T-helper 9 cell (primary cell): ENCODE measurements at places on chromosomes 7 and 10.

GRCh38 chr10:22314852-22315251 is 1.3 kb upstream of the COMMD3 start:
- no peak for DNase-seq

DNA sequence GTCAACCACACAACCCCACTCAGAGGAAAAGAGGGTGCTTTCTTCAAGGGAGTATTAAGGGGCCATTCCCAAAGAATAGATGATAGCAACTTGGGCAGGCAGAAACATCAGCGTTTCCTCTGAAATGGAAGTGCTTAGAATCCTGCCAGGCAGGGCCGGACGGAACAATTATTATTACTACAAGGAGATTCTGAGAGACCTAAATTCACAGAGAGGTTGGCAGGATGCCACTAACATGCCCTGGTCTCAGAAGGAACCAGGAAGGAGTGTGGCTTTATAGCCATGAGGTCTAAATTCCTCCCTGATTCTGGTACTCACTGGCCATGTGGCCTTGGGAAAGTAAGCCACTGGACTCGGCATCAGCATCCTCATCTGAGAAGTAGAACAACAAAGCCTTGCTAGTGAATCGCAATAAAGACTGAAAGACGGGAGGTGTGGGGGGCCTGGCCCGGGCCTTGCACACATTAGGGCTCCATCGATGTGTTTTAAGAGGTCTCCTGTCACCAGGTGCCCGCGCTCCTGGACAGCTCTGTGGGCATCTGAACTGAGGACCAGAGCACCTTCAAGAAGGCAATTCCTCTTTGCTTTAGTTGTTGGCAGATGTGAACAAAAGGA is 131.5 kb downstream of the OAT start:
- DNase-seq: no peak

DNA sequence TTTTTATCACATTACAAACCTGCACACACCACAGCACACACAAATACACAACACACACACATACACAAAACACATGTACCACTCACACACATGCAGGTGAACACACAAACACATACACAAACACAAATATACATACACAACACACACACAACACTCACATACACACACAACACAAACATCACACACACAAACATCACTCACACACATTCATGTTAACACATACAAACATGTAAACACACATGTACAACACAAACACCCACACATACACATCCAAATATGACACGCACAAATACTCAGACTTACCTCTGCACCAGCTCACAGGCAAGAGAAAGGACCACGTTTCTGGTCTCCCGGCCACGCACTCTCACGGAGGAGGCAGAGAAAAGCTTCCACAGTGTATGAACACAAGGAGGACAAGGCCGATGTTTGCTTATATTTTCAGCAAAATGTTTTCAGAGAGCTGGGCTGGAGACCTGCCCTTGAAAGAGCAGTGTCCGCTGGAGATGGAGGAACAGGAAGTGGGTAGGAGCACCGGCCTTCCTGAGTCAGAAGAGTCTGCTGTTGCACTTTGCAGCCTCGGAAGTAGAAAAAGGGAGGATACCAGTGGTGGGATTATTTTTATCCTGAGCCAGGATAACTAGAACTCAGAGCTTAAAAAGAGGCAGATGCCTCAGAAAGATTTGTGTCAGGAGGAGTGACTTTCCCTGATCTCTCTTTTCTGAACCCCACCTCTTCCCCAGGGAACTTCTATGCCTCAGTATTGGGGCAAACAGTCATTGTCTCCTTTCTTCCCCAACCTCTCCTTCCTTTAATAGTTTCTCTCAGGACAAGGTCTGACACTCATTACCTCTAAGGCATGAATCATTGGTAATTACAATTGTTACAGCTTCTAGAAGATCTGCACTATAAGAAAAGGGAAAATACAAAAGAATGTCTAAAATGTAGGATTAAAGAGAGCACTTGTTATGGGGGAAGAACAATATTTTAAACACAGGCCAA is at the start of gene GIMAP6:
Gene GIMAP6, minus strand, starts transcription at position 520 of the 999 bp plus-strand sequence. CDS start 2,243 bp downstream, outside the sequence.
- peak; percentile 16 for DNase-seq

DNA sequence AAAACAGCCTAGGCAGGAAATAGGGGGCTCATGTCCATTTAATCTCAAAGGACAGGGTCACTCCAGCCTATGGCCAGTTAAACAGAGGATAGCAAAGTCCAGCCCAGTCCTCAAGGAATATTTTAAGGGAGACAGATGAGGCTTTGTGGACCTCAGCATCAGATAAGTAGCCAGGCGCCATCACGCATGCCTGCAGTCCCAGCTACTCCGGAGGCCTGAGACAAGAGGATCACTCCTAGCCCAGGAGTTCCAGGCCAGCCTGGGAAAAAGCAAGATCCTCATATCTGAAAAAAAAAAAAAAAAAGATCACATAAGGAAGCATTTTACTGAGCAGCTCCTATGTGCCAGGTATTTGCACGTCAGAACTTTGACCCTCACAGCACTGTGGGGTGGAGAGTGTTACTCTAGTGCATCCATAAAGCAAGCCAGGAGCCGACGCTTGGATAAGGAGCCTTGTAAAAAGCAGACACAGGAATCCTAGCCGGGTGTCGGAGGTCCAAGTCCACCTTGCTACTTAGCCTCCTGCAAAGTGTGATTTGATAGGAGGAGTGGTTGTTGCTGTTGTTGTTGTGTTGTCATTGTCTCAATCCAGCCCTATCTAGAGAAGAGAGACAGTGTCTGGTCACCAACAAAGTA is 61.8 kb upstream of the DOCK1 start:
- DNase-seq: no peak

DNA sequence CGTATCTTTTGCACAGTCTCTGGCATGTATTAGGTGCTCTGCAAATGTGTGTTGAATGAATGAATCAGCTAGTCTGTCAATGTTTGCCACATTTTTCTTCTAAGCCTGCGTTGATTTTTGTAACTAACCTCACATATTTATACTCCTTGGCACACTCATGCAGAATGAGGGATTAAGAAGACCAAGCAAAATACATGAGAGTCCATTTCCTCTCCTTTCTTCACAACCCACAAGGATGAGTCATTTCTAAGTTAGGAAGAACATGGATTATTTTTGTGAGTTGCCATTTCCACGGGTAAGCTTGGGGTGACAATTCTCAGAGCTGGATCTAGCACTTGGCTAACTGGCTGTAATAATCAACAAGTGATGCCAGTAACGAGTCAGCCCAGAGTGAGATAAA is 158.8 kb downstream of the TWIST1 start:
- DNase-seq: no peak

DNA sequence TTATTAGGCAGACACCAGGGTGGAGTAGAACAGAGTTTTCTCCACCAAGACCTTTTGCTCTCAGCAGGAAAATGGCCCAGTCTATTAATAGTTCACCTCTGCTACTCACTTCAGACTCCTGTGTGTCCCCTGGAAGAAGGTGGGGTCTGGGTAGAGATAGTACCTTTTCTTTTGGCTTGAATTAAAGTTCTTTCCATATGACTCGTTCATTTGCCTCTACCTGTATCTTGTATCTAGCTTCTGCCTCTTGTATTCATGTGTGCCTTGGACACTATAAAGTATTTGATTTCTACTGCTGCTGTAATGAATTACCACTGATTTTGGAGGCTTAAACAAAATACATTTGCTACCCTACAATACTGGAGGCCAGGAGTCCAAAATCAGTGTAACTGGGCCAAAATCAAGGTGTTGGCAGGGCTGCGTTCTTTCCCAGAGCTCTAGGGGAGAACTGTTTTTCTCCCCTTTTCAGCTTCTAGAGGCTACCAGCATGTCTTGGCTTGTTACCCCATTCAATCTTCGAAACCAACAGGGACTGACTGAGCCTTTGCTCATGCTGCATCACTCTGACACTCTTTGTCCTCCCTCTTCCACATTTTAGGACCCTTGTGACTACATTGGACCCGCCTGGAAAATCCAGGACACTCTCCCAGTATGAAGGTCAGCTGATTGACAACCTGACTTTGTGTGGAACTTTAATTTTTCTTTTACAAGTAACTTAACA is 155.6 kb upstream of the PRSS58 start:
- DNase-seq: no peak

DNA sequence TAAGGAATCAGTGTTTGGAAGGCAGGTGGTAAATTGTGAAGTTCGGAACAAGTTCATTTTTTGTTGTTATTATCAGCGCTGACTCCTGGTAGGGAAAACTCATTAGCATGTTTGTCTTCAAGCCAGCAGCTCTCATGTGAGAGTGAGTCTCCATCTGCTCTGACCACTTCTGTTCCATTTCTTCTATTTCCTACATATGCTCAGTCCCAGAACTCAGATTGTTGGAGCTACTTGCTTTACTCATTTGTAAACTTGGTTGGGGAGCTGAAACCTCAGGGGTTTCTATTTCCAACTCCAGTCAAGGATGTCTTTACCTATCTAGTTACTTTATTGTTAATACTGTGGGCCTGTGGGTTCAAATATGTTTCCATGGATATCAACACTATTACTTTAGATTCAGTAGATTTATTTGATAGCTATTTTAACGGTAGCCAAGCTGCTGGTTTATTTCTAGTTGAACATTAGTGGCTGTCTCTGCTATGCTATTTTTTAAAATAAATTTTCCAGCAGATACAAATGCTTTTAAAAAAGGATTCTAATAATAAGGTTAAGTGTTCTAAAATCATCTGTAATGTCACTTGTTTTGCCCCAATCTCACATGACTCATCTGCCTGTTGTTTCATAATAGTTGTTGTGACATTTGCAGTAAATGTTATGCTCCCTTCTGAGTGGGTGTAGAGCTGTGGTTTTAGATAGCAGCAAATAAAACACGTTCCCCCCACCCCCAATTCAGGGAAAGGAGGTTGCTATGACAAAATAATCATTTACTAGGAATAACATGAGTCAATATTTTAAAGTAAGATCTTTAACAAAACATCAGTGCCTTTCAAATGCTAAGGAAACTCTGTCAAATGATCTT is 143.3 kb downstream of the HDAC9 start:
- no peak for DNase-seq

GRCh38 chr7:64685741-64686140 is 19.8 kb downstream of the ZNF107 start:
- DNase-seq: no peak

- no peak for DNase-seq
Measured at GRCh38 chr7:54687462-54688212, 71.4 kb downstream of the SEC61G start.

GRCh38 chr10:103514244-103514643 is 20.7 kb downstream of the NEURL1 start:
- no peak for DNase-seq

DNA sequence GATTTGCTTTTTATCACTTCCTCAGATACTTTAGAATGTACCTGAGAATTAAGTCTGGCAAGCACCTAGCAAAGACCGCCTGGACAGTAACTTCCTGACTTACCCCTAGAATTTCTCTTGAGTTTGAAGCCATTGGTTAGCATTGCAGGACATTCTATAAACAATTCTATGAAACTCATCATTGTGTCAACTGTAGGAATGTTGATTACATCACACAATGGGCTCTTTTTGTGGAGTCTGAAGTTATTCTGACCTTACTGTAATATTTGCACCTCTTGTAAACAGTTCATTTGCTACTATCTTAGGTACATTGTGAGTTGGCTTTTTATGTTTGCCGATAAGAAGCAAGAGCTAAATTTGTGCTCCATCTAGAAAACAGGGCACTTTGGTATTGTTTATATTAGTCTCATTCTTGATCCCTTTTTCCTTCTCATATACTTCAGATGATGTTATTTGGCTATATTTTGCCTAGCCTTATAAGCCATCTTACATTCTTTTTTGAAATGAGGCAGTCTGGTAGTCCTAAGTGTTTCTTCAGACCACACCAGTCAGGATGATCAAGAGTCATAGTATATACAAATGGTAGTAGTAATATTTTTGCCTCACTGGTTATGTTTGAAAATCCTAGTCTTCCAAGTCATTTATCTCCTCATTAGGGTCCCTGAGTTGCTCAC is 52.4 kb downstream of the CASD1 start:
- no peak for DNase-seq

DNA sequence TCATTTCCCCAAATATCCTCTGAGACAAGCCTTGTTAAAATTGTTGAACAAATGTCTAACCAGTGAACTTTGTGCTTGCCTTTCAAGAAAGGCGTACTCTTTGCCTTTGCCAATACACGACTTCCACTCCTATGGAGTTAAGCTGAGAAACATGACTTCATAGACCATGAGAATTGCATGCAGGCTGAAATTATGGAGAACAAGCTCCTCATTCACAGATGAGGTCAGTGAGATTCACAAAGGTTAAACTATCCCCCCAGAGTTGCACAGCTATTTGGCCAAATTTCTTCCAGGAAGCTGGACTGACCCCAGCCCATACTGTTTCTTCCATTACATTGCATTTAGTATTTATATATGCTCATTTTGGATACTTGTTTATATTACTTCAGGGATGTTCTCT is 221.4 kb upstream of the SEMA3C start:
- DNase-seq: no peak

- no peak for DNase-seq
Measured at GRCh38 chr7:33773053-33773452, 132.3 kb upstream of the BMPER start.

- DNase-seq: no peak
Measured at GRCh38 chr7:40586197-40586596, 451.4 kb downstream of the SUGCT start.

GRCh38 chr7:99079104-99079503 is 64.8 kb downstream of the SMURF1 start:
- DNase-seq: no peak

DNA sequence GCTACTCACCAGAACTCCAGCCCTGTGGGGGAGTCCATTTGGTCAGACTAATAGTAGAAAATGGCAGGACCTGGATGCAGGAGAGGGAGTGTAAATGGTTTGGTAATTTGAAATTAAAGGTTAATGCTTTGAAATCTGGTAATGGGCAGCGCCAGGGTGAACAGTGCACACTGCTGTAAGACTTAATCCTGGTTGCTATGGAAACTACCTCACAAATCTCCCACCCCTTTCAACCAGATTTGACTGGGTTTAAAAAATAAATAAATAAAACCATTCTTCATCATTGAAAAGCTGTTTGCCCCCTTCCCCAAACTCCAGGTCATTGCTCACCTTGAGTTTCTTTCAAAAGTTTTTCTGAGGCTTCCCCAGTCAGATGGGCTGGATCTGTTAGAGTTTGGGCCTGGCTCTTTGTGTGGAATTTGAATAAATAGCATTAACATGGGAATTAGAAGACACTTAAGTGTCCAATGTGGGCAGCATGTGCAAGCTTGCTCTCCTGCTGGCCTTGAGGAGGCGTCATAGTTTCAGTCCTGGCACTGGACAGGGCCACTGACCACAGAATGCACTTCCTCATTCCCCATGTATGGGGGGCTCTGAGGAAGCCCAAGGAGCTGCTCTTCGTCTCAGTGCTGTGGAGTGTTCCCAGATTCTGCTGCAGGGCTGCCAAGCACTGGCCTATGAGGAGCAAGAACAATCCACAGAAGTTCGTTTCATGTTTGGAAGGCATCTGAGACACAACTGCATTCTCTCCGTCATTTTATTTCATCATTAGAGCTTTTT is 90.7 kb downstream of the LRRC4 start:
- DNase-seq: no peak

GRCh38 chr7:35285799-35286198 is 31.9 kb upstream of the TBX20 start:
- no peak for DNase-seq

- no peak for DNase-seq
Measured at GRCh38 chr7:70632400-70632799, 499.5 kb upstream of the GALNT17 start.
